BJ (cell line): ENCODE measurements at places on chromosomes 11 and 22. TPM values are rescaled to one million over a fixed set of nuclear protein-coding genes. Genes with fewer than 3 reads are reported as not detected.

DNA sequence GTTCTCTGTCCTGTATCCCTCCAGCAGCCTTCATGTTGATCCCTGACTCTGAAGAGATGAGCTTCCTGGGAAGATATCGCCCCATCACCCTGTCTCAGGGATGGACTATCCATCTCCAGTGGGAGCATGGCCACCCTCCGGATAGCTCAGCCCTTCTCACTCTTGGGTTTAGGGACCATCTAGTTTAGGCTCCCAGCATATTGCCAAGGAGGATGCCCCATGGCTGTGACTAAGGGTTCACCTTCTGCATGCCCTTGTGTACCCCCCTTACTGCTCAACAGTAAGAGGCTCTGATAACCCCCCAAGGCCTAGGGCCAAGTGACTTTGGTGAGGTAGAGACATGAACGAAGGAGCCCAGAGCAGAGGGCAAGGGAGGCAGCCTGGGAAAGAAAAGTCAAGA lies 1.3 kb downstream of the TMPRSS13 start:
- no peak for DNase-seq

DNA sequence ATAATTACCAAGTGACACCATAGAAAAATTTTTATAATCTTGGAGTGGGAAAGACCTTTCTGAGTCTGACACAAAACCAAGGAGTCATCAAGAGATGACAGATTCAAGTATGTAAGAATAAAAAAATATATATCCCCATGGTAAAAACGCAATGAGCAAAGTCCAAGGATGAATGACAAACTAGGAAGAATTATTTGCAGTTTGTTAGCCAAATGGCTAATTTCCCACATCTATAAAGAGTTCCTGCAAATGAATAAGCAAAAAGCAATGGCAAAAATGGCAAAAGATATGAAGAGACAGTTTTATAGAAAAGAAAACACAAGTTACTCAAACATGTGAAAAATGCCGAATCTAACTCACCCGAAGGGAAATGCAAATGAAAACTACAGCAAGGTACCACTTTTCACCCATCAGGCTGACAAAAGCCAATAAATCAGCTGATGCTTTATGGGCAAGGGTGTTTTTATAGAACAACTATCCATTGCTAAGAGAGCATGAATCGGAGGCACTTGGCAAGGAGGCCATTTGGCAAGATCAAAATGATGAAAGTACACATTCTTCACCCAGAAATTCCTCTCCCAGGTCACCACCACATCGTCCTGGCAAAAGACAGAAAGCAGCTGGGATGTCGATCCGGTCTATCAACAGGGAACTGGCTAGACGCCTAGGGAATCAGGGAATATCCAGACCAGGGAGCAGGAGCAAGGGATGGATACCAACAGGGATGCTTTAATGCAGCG lies 21.1 kb upstream of the KLHL35 start:
- DNase-seq, result peak; percentile 68

- no peak for DNase-seq
These were observed 177.9 kb downstream of the ETS1 start for GRCh38 chr11:128409476-128409875.

DNA sequence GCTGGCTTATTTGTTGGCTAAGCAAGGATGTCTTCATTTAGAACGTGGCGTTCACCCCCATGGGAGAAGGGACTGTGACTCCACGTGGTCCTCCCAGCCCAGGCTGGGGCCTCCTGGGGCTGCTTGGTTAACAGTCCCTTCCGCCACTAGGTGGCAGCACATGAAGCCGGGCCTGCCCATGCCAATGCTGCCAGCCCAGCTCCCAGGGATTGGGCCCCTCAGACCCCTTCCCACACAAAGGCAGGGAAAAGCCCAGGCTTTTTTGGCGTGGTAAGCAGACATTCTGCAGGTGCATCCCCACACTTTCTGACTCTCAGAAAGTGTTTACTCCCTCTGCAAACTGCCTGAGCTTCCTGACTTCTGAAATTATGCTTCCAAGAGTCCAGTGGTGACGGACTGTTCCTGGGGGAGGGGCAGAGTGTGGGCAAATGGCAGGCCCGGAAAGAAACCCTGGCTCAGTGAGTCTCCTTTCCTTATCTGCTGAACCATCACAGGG lies 3.1 kb downstream of the CBX6 start:
- no peak for DNase-seq

DNA sequence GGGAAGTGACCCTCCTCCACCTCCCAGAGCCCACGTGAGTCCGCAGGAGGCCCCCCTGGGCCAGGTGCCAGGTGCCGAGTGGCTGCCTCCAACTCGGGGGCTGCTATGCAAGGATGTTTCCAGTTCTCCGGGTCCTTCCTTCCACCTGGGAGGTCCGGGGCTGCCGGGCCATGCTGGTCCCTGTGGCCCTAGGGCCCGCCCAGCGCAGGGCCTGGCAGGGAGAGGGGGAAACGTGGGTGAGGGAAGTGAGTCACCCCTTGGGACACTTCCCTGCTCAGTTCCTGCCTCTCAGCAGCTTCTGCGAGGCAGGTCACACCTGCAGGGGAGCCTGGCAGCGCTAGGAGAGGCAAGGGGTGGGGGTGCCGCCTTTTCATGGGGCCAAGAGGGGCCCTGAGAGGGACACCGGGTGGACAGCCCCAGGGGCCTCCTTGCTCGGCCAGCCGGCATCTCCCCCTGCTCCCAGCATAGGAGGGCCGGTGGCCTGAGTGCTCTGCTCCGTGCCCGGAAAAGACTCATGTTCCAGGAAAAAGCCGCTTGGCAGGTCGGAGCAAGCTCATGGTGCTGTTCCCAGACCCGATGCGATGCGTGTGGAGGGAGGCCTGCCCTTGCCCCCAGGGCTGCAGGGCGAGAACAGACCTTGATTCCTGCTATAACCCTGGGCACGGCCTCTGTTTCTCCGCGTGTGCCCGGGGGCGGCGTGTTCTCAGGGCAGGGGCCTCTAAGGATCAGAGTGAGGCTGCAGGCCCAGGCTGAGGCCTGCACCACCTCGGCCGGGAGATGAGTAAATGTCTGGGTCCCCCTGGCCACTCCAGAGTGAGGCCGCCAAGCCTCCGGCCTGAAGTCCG lies 30.3 kb upstream of the WNT7B start:
- no peak for DNase-seq

GRCh38 chr11:64566042-64566914 lies 24.7 kb upstream of the SLC22A12 start:
- no peak for DNase-seq

DNA sequence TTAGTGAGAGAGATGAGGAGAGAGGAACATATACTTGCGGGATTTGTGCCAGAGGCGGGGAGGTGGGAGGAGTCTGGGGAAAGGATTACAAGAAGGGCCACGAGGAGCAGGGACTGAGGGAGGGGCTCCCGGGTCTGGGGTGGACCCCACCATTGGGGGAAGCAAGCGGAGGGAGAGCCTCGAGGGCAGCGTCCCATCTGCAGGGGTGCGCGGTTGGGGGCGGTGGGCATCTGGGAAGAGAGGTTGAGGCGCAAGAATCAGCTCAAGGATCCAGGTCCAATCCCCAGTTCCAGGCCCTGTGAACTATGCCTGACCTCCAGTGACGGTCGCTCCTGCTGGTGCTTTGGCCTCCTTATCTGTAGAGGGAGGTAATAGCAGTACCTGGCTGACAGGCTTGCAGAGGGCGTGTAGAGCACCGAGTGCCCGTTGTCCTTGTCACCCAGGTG lies 38.0 kb downstream of the ADAMTS15 start:
- no peak for DNase-seq

GRCh38 chr11:66437979-66438503 lies 607 bp downstream of the MRPL11 start:
- no peak for DNase-seq

- DNase-seq, result no peak
These were observed 74.7 kb upstream of the SESN3 start for GRCh38 chr11:95305705-95306104.

Gene SMC1B
- polyA plus RNA-seq, result not detected in 2 replicates

Gene OR8B2
- not detected in 2 replicates for polyA plus RNA-seq

Gene LRRC55
- not detected in 2 replicates for polyA plus RNA-seq

Gene IFTAP
- polyA plus RNA-seq, result 9.3 and 25.7 TPM in 2 replicates

Gene MTNR1B
- polyA plus RNA-seq, result not detected in 2 replicates

Gene CRYBA4
- polyA plus RNA-seq, result not detected in 2 replicates
